ENCODE measurements at places on chromosomes 4 and X. TPM values are rescaled to one million over a fixed set of nuclear protein-coding genes. Genes with fewer than 3 reads are reported as not detected.

DNA sequence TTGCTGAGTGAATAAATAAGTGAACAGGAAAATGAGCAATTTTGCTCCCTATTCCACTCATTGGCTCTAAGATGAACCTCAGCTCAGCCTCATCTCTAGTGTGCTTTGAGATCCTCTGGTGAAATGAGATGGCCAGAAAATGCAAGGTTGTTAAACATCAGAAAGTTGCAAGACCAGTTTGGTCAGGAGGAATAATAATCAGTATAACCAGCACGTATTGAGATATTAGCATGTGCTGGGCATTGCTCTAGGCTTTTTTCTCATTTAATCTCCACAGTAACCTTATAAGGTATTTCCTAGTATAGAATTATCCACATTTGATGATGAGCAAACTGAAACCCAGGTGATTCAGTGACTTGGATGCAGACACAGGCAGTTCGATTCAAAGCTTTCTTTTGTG, 110.5 kb upstream of the PAK3 start:
- no peak for DNase-seq

- DNase-seq: no peak
Measured at GRCh38 chr4:62513306-62513705, 1313.2 kb downstream of the ADGRL3 start.

- no peak for DNase-seq
Measured at GRCh38 chr4:175784986-175785525, 27.0 kb downstream of the GPM6A start.

DNA sequence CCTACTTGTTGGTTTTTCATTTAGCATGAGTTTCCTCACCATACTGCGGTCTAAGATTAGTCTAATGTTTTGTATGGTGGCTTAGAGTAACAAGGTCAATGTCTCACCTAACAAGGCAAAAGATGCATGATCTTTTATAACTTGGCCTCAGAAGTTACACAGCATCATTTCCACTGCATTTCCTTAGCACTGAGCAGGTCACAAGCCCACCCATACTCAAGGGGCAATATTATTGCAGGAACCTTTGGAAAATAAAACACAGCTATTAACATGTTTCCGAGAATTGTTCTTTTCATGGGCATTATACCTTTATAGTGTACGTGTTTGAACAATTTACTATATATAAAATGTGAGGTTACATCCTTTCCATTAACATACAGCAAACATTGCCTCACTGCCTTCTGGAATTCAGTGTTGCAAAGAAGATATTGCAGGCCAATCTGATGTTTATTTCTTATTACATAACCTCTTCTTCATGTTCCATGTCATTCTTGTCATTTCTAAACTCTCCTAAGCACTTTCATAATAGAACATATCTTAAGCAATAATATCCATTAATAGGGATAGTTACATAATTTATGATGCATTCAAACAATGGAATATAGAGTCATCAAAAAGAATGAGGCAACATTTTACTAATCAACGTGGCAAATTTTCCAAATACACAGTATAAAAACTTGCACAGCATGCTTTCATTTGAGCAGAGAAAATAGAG, 153.8 kb downstream of the AREG start:
- no peak for DNase-seq

GRCh38 chrX:119763181-119763580, 4.8 kb downstream of the SOWAHD start:
- DNase-seq: no peak

GRCh38 chr4:119579823-119580222, 48.8 kb downstream of the PDE5A start:
- DNase-seq: no peak

DNA sequence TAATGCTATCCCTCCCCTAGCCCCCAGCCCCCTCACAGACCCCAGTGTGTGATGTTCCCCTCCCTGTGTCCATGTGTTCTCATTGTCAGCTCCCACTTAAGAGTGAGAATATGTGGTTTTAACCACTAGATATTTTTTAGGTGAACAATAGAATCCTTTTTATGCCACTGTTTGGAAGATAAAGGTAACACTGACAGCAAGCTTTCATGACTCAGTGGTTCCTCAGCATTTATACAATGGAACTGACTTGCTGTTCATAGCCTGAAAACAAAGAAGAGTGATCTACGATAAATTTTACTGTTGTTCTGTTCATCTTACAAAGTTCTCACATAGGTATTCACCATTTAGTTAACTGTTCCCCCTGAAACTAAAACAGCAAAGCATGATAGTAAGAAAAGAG, 147.8 kb downstream of the ARHGAP10 start:
- DNase-seq: no peak

GRCh38 chrX:48960291-48960690, 2.9 kb upstream of the OTUD5 start:
- no peak for DNase-seq

DNA sequence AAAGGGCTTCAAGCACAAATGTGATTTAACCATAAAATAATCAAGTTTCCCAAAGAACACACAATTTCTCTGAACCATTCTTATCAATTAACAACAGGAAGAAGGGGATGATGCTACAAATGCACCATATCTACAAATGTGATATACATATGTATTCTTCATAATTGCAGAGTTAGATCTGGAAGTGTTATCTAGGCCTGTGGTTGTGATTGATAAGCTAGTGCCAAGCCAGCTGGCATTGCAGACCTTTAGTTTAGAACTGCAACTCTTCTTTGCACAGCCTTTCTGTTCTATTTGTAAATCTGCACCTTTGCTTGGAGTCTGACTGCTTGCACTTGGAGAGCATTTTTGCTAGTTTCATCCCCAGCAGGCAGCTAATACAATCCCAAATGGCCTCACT, 145.5 kb upstream of the NPY2R start:
- no peak for DNase-seq

Gene HSD17B13
- 0.16 TPM for total RNA-seq

- no peak for DNase-seq
Measured at GRCh38 chr4:36026348-36026880, 217.9 kb downstream of the ARAP2 start.

Gene NSUN7
- 22.4 TPM for total RNA-seq
